ENCODE measurements at places on chromosomes 2 and 18. TPM values are rescaled to one million over a fixed set of nuclear protein-coding genes. Genes with fewer than 3 reads are reported as not detected.

DNA sequence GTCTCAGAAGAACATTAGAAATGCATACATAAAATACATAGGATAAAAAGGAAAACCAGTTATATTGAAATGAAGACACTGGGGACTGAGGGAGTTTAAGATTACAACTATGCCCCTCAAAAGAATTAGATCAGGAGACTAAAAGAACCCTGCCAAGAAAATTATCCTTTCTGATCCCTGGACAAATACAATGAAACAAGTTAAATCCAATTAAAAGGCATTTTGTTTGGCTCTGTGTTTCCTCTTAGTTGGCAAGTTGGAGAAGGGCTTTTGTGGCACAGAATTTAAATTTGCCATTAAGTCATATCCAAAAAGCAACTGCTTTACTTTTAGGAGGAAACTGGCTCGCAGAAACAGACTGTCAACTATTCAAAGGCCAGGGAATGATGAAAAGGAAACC is 99.1 kb upstream of the CD302 start:
- no peak for DNase-seq

DNA sequence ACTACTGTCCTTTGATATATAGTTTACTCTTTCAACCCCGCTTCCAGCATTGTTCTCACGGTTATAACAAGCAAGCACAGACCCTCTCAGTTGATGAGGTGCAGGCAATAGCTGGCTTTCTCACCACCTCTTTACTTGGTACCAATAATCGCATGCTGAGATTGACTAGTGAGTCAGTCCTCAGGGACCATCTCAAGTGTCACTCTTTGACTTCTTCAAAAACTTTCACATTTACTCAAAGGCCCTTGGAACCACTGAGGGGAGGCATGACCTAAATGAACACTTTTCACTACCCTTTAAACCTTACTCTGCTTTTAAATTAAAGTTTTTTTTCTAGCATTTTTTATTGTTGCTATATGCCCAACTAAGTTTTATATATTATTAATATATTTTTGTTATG is 101.8 kb downstream of the DAW1 start:
- DNase-seq = no peak

DNA sequence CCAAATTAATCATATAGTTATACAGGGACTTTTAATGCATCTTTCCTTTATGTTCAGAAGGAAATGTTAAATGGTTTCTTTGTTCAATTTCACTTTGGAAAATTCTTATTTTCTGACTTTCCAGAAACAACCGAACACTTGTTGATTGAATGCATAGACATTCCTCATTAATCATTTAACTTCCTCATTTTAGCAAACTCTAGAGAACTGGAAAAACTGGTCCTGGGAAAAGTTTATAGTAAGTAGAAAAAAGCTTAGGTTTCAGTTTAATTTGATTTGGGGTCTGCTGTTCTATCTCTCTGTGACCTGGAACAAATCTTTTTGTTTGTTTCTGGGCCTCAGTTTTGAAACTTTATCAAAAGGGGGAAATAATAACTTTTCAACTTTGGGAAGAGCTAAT is 320.4 kb downstream of the CMPK2 start:
- no peak for DNase-seq

DNA sequence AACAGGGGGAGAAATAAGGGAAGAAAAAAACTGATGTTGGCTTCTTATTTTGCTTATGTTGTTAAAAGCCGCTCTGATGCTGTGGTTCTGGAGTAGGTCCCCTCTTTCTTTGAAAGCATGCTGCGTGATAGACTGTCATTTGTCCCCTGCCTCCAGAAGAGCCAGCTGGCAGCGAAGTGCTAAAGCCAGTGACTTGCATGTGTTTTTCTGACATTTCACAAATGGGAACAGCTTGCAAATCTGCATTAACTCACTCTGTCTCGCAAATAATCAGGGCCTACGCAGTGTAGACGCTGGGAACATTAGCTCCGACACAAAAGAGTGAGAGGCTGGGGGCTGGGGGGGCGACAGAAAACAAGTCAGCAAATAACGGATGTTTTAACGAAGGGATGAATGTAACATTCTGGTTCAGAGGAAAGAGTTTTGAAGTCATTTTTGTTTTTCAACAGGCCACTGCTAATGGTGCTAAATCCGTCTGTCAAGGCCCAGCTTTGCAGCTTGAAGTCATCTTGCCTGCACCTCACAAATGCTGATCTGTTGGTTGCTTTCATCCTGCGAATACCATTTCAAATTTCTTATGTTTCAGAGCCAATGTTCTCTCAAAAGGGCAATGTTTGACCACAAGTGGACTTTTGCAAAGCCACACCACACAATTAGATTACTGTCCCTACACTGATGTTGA is 68.8 kb upstream of the PIK3C3 start:
- no peak for DNase-seq

GRCh38 chr2:183812091-183812490 is 687.8 kb downstream of the NUP35 start:
- no peak for DNase-seq

- no peak for DNase-seq
Measured at GRCh38 chr2:103859238-103859637, 994.7 kb upstream of the POU3F3 start.

DNA sequence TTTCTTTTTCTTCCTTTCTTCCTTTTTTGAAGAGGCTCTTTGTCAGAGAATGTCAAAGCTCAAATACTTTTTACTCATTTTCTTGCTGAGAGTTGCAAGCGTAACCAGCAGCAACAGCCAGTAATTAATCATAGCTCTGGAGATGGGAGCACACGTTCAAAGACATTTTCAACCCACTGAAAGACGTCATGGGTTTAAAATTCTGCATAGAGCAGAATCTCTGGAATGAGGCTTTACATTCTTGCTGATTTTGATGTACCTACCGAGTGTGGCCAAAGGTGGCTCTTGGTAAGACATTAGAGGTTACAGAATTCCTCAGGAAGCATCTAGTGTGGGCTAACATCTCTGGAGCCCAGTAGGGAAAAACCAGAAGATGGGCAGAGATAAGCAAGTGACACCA is 292.5 kb downstream of the MTX2 start:
- DNase-seq = no peak

- DNase-seq = no peak
Measured at GRCh38 chr2:134718817-134719814, at the start of gene TMEM163. Gene TMEM163 (minus strand): TSS chr2:134719000.

DNA sequence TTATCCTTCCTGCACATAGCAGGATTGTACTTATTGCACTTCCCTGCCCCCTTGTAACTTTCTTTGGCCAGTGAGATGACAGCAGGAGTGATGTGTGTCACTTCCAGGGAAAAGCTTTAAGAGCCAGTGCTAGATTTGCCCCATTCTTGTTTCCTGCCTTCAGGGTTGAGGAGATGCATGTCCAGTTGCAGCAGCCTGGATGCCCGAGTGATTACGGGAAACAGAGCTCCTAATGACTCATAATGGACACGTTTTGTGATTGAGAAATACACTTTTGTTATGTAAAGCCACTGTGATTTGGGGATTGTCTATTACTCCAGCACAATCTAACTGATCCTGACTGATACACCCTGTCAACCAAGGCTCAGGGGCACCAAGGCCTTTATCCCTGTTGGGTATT is 5.0 kb upstream of the TET3 start:
- DNase-seq = peak; percentile 86

Gene MFSD2B
- 0.51 TPM for total RNA-seq

Gene DLX2
- total RNA-seq = 0.32 TPM

Gene STON1
- 5.0 TPM for total RNA-seq

Gene NPHP1
- 4.8 TPM for total RNA-seq

Gene C2orf15
- not detected for total RNA-seq

All from LHCN-M2 (cell line).